Putamen (tissue), 1 donor: ENCODE measurements at places on chromosomes 16 and 17.
A peak's percentile ranks its signal among the peaks of the same experiment; 100 is the strongest.

GRCh38 chr17:50881182-50881581 is 15.0 kb upstream of the TOB1 start:
- no peak for DNase-seq

- DNase-seq: no peak
Measured at GRCh38 chr16:55179852-55180585, 144.0 kb upstream of the IRX6 start.

GRCh38 chr16:28863929-28864793 is 518 bp downstream of the SH2B1 start:
- DNase-seq: no peak

DNA sequence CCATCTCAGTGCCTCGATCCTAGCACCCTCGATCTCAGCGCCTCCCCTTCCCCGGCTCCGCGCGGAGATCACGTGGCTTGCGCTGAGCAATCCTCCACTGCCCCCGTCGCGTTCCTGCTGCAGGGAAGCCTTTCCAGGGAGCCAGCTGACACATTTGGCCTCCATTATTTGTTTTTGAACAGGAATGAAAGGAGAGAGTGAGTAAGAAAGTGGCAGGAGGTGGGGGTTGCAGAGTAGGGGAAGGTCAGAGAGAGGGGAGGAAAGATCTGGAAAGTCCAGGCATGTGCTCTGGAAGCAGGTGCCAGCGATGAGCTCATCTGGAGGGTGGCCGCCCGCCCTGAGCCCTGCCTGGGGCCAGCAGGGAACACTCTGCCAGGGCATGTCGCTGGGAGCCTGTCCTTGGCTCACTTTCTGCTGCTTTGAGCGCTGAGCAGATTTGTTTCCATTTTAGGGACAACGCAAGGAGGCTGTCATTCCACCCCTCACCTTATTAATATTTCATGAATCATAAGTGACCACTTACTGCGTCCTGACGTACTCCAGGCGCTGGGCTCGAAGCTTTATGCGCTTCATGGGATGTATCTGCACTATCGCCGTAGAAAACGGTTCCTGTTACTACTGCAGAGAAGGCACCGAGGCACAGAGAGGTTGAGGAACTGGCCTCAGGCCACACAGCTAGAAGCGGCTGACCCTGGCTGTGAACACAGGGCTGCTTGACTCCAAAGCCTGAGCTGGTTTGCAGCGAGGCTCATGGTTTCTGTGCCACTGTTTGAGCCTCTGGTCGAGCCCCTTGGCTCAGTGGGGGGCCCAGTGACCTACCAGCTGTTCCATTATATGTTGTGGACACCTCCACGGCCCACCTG is 283.1 kb downstream of the SEC14L1 start:
- DNase-seq: peak; percentile 66

- DNase-seq: no peak
Measured at GRCh38 chr16:10086620-10087019, 95.6 kb downstream of the GRIN2A start.

- DNase-seq: peak; percentile 69
Measured at GRCh38 chr17:82257473-82257872, 16.0 kb downstream of the CSNK1D start.

GRCh38 chr17:16286947-16287562 is 66.2 kb downstream of the CENPV start:
- no peak for DNase-seq

DNA sequence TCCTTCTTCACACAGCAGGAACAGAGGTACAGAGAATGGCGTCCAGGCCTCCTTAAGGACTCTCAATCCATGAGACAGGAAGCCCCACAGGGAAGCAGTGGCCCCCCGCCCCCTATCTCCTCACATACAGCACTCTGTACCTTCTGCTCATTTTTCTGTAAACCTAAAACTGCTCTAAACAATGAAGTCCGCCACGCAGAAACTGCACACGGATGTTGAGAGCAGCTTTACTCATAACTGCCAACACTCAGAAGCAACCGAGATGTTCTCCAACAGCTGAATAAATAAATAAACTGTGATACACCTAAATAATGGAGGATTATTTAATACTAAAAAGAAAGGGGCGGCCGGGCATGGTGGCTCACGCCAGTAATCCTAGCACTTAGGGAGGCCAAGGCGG is 9.9 kb downstream of the TBC1D16 start:
- DNase-seq: no peak

- DNase-seq: no peak
Measured at GRCh38 chr17:72411124-72411563, 290.3 kb downstream of the SOX9 start.

DNA sequence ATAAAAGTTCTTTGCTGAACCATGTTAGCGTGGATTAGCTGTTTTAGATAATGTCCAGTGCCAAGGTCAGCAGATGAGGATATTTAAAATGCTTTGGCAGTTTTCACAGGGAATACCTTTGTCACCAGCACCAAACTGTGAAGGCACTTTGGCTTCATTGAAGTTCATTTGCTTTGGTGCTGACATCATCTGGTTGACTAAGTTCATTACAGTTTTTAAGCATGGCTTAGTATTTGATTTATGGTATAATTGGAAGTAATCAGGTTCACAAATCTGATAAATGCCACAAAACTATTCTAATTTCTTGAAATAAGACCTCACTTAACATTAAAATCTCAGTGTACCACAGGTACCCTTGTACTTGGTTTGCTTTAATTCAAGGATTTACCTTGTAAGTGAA is 4.3 kb downstream of the GID4 start:
- no peak for DNase-seq

GRCh38 chr17:57859601-57860413 is 10.0 kb upstream of the MRPS23 start:
- no peak for DNase-seq

- DNase-seq: no peak
Measured at GRCh38 chr17:9536061-9536460, 39.6 kb downstream of the STX8 start.

- DNase-seq: no peak
Measured at GRCh38 chr17:38730526-38731379, 612 bp downstream of the CISD3 start.

DNA sequence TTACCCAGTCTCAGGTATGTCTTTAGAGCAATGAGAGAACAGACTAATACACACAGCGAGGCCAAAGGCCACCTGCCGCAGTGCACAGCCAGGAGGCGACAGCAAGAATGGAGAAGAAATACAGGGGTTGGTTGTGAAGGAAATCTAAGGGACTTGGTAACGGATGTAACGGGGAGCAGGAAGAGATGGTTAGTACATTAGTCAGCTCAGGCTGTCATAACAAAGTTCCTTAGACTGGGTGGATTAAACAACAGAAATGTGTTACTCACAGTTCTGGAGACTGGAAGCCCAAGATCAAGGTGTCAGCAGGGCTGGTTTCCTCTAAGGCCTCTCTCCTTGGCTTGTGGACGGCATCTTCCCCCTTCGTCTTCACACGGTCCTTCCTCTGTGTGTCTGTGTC is 47.1 kb downstream of the TVP23C start:
- no peak for DNase-seq

- DNase-seq: peak; percentile 35
Measured at GRCh38 chr17:49565948-49566491, 9.7 kb upstream of the NXPH3 start.

GRCh38 chr16:85926370-85926769 is 27.4 kb downstream of the IRF8 start:
- DNase-seq: no peak

DNA sequence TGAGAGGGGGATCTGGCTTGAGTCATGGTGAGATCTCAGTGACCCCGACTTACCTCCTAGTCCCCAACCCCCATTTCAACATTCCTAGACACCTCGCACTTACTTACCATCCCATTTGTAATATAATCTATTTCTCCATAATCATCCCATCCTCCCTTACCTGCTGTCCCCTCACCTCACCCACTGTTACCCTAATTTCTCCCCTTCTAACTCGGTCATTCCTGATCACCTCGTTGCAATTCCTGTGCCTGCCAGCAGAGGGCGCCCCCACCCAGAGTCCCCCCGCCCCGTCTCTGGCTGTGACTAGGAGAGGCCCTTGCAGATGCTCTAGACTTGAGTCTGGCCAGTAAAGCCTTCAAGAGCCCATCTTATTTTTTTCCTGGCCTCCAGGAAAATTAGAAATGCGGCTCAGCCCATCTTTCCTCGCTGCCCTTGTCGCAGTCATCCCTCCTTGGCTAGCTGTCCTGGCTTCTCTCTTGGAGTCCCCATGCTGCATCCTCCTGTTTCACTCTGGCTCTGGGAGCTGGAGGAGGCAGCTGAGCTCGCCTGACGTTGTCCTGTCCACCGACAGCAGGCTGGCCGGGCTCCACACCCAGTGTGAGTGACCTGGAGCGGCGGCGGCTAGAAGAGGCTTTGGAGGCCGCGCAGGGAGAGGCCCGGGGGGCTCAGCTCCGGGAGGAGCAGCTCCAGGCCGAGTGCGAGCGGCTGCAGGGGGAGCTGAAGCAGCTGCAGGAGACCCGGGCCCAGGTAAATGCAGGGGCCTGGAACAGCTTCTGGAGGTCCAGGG is 5.0 kb downstream of the TBKBP1 start:
- DNase-seq: no peak

GRCh38 chr17:80163336-80163735 is 6.5 kb upstream of the CARD14 start:
- no peak for DNase-seq

- peak; percentile 31 for DNase-seq
Measured at GRCh38 chr16:61421111-61421510, 615.1 kb downstream of the CDH8 start.

DNA sequence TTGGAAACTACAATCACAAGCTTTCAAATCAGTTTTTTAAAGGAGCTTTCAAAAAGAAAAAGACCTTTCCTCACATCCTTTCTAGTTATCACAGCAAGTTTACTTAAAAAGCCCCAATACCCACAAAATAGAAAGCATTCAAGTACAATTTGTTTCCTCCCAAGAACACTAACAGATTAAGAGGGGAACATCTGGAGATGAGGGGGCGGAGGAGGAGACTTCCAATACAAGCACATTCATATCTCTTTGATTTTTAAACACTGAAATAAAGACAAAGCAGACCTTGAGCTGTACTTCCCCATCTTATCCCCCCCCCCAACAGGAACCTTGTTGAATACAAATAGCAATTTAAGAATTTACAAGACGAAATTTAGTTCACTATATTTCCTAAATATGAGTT is 2.0 kb downstream of the YWHAE start:
- DNase-seq: no peak

DNA sequence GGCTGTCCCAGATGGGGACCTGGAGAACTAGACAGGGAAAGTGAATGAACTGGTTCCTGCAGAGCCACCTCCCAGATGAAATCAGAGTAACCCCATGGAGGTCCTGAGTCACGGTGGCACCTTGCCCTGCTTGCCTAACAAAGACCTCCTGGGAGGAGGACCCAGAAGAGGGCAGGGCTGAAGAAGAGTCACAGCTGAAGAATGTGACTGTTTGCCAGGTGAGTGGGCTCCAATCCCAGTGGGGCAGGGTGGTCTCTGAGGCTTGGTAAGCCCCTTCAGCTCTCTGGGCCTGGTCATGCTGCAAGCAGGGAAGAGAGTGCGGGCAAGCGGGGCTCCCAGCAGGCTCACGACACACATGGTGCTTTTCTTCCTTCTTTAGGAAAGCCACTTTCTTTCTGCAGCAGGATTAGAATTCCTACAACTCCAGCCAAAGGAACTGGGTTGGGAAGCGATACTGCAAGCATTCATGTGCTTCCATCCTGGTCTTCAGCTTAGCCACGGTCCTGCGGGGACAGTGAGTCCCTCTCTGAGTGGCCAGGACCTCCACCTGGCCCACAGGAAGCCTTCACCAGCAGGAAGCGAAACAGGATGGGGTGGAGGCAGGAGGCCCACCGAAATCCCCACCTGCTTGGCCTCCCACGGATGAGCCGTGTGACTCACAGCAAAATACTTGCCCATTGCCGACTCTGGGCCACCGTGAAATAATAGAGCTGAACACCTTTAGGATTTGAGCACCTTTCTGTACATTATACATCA is 4.3 kb downstream of the C16orf74 start:
- DNase-seq: no peak

DNA sequence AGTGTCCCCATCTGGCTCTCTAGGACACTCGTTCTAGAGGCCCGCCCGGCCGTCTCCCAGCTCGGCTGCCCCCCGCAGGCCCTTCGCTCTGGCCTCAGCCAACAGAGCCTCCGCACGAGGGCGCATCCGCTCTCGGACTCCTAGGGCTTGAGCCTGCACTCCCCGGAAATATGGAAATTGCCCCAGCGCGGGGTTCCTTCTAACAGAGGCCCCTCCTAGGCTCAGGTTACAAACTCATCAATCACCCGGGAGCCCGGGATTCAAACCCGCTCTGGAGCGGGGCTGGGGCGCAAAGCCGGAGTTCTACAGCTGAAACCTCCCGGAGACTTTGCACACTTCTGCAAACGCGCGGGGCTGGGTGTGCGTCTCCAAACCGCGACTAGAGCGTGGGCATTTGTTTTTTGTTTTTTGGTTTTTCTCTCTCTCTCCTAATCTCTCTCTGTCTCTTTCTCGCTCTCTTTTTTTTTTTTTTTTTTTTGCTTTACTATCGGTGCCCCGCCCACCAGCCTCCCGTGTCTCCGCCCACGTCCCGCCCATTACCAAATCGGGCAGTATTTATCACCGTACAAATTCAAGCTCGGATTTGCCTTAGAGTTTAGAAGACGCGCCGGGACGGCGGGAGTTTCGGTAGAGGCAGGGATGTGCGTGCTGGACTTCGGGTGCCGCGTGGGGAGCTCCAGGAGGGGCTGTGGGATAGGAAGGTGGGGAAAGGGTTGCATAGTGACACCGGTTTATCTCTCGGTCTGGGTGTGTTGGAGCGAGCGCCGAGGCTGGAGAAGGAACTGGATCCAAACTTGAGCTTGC is 2.4 kb upstream of the FOXL1 start:
- no peak for DNase-seq

DNA sequence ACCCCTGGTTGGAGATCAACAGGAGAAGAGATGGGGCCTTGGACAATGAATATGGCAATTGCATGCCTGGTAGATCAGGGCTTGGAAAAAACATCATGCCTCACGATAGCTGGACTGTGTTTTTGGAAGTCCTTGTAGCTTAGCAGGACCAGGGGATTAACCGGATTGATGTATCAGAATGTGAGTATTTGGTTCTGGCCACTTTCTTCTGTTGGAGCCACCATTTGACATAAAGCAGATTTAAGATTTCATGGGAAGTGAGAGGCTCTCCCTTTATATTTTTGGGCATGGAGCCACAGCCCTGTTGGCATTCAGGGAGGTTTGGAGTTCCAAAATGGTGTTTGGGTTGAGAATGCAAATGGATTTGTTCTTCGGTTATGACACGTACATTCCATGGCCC is 424.7 kb upstream of the MAF start:
- DNase-seq: no peak

DNA sequence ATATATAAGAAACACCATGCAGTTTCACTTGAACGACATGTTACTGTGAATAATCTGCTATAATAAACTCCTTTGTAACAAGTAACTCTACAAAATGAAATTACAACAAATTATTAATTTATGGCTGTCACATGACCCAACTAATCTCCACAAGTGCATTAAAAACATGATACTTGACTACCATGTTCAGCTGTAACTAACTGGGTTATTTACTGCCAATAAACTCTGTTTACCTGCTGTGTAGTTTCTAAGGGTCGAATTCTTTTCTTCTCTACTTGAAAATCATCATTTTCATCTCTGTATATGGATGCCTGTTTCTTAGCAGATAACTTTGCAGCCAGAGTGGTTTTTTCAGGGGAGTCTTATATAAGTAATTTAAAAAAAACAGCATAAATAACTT is 14.4 kb downstream of the BRIP1 start:
- DNase-seq: no peak
